ENCODE measurements at places on chromosomes 13 and 19.

DNA sequence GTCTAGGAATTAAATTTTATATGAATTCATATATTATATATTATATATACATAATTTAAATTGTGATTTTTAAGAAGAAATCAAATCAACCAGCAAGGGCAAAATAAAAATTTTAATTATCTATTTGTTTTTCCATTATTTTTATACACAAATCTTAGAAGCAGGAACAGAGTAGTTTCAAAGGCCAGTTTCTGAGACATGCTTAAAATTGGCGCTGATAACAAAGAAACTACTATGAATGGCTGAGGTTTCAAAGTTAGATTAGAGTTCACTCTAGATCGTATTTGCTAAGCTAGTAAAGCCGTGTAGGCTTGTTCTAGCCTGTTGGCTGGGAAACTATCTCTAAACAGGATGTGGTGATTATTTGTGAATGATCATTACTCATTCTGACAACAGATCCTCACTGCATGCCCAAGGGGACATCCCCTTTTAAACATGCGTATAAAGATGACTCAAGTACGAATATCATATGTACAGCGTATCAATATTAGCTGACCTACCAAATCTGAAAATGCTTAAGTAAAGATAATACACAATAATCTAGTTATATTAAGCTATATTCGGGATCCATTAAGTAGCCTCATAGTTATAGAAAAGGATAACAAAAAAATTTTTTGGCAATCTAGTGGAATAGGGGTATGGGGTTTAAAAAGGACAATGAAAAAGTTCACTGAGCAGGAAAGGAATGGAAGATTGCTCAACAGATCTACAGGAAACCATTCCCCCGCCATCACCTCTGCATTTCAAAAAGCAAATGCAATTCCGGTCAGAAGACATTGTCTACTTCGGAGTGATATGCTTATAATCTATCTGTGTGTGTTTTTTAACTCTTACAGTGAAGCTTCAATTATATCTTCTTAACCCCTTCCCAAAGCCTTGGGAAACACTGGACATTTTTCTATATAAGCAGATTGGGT is 150.1 kb downstream of the SHISA2 start:
- DNase-seq: no peak

DNA sequence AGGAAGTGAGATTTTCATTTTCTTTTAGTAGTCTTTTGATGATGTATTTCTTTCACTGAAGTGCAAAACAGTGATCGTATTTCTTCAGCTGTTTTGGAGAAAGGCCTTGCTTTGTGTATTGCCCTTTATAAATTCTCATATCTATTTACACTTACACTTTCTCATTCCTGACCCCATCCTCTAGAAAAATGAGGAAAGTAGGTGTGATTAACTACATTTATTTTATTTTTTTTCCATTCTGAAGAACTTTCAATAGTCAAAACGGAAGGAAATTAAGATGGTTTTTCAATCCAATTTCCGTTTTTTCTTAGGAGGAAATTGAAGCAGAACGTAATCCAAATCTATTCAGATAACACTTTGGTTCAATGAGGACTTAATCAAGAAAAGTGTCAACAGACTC is 188.1 kb downstream of the SLITRK5 start:
- no peak for DNase-seq

- DNase-seq: peak; percentile 55
These were observed 13.9 kb downstream of the MPND start for GRCh38 chr19:4357095-4357797.

GRCh38 chr13:114025714-114026431 is 52.0 kb upstream of the C13orf46 start:
- DNase-seq: no peak

DNA sequence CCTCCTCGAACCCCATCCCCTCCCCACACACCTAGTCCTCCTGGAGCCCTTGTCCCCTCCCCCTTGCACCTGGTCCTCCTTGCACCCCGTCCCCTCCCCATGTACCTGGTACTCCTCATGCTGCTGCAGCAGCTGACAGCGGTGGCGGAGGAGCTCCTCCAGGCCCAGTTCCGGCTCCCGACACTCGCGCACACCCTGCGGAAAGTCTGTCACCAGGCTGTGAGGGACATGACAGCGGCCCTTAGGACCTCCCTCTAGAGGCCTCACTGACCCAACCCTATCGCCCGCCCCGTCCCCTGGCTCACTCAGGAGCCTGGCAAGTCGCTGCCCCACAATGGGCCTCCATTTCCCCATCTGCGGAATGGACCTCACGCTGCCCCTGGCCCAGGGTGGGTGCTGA is 6.4 kb upstream of the PPP6R1 start:
- no peak for DNase-seq

DNA sequence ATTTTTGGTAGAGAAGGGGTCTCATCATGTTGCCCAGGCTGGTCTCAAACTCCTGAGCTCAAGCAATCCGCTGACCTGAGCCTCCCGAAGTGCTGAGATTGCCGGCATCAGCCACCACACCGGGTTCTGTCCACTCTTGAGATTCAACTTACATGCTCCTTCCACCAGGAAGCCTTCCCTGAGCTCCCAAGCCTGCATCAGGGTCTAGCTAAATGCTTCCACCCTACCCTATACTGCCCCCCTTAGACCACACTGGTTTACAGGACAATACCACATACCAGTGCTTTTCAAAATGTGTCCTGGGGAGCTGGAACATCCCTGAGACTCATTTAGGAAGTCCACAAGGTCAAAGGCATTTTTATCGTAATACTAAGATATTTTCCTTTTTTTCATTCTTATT is 15.1 kb upstream of the CACNG8 start:
- DNase-seq: no peak

- peak; percentile 54 for DNase-seq
These were observed 11.9 kb downstream of the GAS6 start for GRCh38 chr13:113851826-113852535.

DNA sequence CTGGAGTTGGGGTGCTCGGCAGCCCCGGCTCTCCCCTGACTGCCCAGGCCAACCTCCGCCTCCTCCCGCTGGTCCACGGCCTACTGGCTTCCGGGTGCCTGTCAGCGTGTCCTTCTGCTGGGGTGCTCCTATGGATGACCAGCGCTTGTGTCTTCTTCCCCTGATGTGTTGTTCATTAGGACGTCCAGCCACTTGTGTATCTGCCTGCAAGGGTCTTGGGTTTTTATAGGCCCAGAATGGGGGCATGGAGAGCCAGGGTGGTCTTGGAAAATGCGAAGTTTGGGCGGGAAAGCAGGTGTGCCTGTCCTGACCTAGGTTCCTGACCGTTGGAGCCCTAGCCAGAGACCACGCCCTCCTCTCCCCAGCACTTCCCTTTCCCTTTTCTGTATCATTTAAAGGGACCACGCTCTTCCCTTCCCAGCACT is 139.8 kb downstream of the SLITRK5 start:
- no peak for DNase-seq

GRCh38 chr13:21227917-21228316 is 51.5 kb downstream of the MRPL57 start:
- no peak for DNase-seq

DNA sequence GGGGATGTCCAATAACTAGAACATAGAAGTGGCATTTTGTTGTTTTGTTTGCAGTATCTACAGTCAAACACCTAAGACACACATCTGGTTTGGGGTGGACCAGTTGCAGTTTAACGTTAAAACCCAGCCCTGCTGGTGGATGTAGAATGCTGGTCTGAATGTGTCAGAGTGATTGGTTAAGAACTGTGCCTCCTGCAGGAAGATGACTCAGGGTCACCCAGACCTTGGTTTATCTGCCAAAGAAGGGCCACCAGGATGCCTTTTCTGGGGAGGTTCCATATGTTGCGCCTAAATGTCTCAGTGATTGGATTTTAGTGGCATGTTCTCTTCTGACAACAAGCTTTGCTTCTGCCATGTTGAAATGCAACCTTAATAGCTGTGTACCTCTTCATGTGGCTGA is 23.1 kb downstream of the ZNF536 start:
- DNase-seq: no peak

DNA sequence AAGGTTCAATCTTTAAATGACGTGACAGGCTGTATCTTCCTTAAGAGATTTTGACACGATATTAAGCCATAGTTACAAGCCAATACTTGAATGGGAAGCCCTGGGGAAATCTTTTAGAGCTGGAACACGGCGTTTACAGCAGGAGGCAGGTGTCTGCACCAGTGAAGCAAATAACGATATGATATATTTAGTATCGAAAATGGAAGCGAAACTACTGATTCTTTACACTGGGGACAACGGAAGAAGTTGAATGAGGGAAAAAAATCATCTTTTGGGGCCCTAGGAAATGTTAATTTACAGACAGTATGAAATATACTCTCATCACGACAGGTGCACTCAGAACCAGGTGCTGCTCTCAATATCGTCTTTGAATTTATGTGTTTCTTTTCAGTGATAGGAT is 793.9 kb upstream of the PCDH20 start:
- no peak for DNase-seq

DNA sequence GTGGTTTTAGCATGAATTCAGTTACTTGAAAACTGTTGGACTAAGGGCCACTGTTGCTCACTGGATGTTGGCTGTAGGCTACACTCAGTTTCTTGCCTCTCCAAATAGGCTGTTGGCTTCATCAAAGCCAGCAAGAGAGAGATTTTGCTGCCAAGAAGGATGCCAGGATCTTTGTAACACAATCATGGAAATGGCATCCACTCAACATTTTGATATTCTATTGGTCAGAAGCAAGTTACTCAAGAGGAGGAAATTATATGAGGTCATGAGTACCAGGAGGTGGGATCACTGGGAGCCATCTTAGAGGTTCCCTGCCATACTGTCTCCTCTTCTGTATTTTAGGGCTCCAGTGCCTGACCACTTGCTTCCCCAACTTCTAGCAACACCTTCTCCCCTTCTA is 30.6 kb downstream of the SYDE1 start:
- no peak for DNase-seq

- no peak for DNase-seq
These were observed 946.0 kb downstream of the SLITRK5 start for GRCh38 chr13:88617176-88617575.
